BE2C (cell line): ENCODE measurements at places on chromosomes 7 and 10.

DNA sequence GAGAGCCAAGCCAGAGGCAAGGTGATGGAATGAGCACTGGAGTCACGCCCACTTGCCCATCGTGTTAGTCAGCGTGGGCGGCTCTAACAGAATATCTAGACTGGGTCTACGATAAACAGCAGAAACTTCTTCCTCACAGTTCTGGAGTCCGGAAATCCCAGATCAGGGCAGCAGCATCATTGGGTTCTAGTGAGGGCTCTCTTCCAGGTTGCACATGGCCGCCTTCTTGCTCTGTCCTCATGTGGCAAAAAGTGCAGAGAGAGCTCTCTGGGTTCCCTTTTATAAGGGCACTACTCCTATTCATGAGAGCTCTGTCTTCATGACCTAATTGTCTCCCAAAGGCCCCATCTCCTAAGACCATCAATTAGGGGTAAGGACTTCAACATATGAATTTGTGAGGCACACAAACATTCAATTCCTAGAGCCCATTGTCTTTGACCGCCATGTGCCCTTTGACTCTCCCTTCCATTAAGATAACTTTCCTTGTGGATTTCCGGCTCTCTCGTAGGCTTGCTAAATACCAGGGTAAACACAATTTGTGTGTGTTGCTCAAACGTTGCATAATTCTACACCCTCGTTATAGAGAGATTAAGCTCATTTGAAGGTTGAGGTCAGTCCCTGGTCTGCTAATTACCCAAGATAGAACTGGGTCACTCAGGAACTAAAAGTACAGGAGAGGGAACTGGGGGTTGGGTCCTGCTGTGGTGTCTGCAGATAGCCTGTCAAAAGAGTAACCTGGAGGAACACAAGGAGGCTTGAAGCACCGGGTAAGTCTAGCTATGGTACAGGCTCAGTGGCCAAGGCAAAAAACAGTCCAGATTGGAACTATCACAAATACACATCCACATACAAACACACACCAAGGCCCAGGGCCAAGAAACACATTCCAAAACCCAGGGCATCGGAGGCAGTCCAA is 28.7 kb upstream of the USP6NL start:
- DNase-seq = no peak

GRCh38 chr7:37462138-37462537 is 13.5 kb upstream of the ELMO1 start:
- DNase-seq = no peak

DNA sequence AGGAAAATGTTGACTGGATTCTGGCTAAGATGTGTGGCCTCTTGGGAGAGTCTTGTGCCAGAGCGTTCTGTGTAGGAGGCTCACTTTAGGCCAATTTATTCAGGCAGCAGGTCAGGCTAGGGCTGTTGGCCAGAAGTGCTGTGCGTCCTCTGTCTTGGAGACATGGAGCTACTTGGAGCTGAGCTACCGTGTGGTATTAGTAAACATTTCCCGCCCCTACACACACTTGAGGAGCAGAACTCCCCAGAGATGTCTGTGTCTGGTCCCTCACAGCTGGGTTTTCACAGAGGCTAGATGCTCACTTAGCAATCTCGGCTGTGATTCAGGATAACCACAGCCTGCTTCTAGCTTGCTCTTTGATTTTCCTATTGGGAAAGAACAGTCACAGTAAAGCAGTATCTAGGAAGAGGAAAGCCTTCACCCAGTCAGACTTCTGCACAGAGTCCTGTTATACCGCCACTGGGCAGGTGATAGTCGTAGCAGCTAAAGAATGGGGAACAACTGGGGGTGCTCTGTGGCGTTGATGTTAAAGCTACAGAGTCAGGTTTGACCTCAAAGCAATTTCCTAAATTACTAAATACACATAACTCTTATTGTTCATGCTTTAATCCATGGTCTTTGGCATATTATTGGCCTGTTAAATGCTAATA is 86.7 kb downstream of the MDFIC start:
- no peak for DNase-seq

- DNase-seq = no peak
These were observed 15.6 kb downstream of the BCCIP start for GRCh38 chr10:125838802-125839575.

DNA sequence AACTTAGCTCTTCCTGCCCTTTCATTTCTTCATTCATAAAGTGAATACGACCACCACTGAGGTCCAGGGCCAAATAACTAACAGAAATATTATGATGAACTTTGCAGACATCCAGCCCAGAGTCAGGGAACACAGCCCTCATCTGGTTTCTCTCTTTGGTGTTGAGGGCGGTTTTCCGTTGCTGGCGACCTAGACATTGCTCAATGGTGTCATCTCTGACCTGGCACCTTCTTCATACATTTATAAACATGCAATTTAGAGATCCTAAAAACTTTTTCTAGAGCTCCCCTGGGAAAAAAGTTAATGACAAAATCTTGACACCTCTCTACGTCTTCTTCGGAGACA is 324 bp upstream of the TET1 start:
- DNase-seq = no peak
